ENCODE measurements at places on chromosomes 1 and 21.

DNA sequence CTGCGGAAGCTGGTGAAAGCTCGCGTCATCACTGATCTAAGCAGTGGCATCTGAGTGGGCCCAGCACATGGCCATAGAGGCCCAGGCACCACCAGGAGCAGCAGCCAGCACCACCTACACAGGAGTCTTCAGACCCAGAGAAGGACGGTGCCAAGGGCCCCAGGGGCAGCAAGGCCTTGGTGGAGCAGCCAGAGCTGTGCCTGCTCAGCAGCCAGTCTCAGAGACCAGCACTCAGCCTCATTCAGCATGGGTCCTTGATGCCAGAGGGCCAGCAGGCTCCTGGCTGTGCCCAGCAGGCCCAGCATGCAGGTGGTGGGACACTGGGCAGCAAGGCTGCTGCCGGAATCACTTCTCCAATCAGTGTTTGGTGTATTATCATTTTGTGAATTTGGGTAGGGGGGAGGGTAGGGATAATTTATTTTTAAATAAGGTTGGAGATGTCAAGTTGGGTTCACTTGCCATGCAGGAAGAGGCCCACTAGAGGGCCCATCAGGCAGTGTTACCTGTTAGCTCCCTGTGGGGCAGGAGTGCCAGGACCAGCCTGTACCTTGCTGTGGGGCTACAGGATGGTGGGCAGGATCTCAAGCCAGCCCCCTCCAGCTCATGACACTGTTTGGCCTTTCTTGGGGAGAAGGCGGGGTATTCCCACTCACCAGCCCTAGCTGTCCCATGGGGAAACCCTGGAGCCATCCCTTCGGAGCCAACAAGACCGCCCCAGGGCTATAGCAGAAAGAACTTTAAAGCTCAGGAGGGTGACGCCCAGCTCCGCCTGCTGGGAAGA is 3.2 kb upstream of the ARTN start:
- no peak for DNase-seq

GRCh38 chr21:44463724-44464123 is 8.4 kb downstream of the LRRC3 start:
- DNase-seq, result no peak

DNA sequence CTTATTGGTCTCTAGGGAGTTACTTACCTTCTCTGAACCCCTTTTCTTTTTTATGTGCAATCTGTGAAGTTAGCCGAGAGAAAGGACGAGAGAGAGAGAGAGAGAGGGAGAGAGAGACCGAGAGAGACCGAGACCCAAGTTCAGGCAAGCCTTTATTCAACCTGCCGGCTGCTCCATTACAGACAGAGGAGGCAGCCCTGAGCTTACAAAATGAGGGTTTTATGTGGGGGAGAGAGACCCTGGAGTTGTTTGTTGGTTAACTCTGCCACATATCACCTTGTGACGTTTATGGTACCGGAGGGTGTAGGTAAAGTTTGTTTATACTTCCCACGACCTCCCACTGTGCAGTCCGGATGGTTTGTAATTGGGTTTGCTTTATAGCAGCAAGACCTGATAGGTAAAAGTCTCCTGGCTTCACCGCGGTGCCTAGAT is 1.5 kb upstream of the MCOLN3 start:
- DNase-seq, result no peak

- no peak for DNase-seq
Measured at GRCh38 chr21:27391990-27392389, 425.1 kb upstream of the ADAMTS5 start.

DNA sequence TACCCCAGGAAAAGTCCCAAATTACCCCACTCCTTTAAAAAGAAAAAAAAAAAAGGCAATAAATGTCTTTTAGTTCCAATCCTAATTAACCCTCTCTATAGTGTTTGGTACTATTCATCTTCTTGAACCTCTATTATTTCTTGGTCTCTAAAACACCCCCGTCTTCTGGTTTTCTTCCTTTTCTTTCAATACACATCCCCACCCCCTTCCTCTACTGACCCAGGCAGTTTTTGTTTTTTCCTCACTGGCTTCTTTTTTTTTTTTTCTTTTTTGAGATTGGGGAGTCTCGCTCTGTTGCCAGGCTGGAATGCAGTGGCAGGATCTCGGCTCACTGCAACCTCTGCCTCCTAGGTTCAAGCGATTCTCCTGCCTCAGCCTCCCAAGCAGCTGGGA is 26.1 kb downstream of the EGLN1 start:
- DNase-seq, result no peak

DNA sequence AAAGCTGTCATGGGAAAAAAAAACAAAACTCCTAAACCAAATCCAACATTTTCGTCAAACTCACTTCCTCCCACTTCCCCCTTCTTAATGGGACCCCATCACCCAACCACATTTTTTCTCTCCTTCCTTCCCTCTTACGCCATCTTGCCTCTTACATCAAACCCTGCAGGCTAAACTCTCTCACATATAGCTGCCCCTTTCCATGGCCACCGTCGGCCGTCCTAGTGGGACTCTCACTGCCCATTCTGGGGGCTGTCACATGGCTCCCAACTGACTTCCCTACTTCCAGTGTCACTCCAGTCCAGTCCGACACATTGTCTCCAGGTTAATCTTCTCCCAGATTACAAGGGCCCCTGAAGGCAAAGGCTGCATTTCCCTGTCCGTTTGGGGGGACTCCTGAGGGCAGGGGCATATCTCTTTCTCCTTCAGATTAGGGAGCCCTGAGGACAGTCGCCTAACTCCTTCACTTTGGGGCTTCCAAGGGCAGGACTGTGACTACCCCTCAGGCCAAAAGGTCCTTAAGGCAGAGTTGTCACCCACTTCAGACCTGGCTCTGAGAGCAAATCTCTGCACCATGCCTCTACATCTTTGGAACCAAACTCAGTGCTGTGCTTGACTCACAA is 658 bp downstream of the UBXN11 start:
- no peak for DNase-seq

- no peak for DNase-seq
Measured at GRCh38 chr1:183306317-183307042, 111.7 kb downstream of the NMNAT2 start.

DNA sequence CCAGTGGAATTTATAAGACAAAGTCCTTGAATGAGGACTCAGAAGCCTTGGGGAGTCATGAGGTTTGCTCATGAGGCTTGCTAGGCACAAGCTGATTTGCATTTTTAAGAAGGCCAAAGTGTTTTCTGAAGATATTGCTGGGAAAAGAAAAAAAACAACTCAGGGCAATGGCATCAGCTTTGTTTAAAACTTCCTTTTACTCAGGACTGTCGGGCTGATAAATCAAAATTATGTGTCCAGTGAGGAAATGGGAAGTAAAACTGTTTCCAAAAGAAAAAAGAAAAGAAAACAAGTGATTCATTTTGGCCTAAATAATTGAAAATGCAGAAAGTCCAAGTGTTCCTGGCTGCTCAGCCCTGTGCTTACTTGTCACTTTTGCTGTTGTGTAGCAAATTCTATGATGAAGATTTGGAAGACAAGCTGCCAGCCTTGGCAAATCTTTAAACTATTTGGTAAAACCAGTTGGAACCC is 282.4 kb downstream of the HLX start:
- DNase-seq, result peak; percentile 61

- DNase-seq, result no peak
Measured at GRCh38 chr1:25809929-25810328, 9.8 kb upstream of the MTFR1L start.

- DNase-seq, result no peak
Measured at GRCh38 chr1:205066141-205066818, 18.0 kb downstream of the TMEM81 start.

GRCh38 chr1:37556712-37557196 is at the start of gene DNALI1:
DNALI1 (plus strand) TSS chr1:37556940; CDS start chr1:37556995, 55 bp downstream.
- DNase-seq, result peak; percentile 87

DNA sequence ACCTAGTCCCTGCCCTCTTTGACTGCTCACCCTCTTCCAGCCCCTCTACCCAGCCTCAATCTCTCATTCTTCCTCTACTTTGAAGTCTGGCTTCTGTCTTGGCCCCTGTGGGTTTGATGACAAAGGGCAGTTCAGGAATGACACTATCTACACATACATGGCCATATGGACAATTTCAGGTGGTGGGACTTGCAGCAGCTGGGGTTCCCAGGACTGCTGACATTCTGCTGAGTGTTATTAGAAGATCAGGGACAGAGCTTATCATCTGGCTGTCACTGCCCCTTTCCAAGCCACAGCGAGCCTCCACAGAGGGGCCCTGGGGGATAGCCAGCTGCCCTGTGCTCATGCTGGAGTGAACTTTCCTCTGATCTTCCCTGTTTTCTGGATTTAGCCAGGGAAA is 97.4 kb upstream of the IPO9 start:
- no peak for DNase-seq

- no peak for DNase-seq
Measured at GRCh38 chr1:182783068-182783467, 6.5 kb upstream of the NPL start.

- peak; percentile 79 for DNase-seq
Measured at GRCh38 chr1:154427173-154428139, 22.3 kb downstream of the IL6R start.

- peak; percentile 98 for DNase-seq
Measured at GRCh38 chr1:161382214-161383019, 14.7 kb upstream of the CFAP126 start.

GRCh38 chr21:33569991-33570390 is 18.5 kb downstream of the DONSON start:
- DNase-seq, result no peak

- DNase-seq, result no peak
Measured at GRCh38 chr1:185574139-185574875, 159.9 kb upstream of the HMCN1 start.

DNA sequence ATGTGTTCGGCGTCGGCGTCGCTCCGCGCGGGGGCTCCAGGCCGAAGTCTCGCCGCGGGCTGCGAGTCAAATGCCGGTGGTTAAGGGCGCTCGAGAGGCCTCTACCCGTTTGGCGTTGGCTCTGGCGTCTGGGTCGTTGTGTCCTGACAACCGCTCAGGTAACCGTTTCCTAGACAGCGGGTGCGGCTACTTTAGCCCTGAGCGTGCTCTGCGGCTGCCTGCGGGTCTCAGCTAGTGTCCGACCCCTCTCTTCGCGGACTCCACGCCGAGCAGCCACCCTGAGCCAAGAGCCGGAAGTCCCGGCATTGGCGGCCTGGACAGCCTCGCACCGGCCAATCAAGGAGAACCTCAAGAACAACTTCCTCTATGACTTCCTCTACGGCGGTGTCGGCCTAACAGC is 173.4 kb downstream of the SETD4 start:
- no peak for DNase-seq

DNA sequence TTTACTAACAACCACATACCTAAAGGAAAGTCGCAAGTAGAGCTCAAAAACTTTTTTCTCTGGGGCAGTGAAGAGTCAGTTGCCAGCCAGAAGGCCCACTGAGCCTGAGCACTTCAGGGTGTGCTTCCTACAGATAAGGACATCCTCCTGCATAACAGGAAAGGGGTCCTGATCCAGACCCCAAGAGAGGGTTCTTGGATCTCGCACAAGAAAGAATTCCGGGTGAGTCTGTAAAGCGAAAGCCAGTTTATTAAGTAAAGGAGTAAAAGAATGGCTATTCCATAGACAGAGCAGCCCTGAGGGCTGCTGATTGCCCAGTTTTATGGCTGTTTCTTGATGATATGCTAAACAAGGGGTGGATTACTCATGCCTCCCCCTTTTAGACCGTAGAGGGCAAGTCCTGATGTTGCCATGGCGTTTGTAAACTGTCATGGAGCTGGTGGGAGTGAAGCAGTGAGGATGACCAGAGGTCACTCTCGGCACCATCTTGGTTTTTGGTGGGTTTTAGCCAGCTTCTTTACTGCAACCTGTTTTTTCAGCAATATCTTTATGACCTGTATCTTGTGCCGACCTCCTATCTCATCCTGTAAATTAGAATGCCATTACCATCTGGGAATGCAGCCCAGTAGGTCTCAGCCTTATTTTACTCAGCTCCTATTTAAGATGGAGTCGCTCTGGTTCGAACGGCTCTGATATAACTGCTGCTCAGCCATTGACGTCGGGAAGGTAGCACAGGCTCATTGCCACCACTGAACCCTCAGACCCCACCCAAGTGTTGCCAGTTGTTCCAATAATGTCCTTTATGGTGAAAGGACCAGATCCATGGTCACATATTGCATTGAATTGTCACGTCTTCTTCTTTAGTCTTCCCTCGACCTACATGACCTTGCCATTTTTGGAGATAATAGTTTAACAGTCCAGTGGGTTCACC is 96.6 kb upstream of the ERRFI1 start:
- DNase-seq, result peak; percentile 60

DNA sequence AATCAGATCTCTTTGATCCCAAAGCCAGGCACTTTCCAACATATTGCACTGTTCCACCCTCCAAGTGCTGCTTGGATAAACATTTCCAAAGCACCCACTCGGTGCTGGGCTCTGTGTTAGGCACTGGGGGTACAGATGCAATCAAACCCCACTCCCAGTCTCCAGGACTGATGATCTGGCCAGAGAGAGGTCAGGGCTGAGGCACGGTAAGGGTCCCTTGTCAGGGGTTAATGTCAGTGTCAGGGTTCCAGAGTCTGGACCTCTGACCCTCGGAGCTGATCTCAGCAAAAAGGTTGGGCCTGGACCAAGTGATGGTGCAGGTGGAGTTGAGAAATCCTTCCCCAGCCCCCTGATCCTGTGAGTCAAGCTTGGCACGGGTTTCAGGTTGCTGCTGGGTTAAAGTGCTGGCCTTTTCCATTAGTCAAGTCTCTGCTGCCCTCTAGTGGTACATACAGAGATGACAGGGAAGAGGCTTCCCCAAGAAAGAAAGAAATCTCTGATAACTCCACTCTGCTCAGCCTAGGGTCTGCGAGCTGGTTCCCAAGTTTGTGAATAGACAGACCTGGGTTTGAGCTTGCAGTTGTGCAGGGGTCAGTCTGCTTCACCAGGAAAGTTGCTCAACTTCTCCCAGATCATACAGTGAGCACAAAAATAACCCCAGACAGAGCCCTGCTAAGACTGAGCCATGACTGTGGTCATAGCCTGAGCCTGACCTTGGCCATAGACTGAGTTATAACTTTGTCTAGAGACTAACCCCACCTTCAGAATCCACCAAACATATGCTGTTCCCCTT is 74.6 kb downstream of the DMRTA2 start:
- DNase-seq, result peak; percentile 86

- DNase-seq, result no peak
Measured at GRCh38 chr1:1846386-1846918, 44.4 kb downstream of the GNB1 start.

DNA sequence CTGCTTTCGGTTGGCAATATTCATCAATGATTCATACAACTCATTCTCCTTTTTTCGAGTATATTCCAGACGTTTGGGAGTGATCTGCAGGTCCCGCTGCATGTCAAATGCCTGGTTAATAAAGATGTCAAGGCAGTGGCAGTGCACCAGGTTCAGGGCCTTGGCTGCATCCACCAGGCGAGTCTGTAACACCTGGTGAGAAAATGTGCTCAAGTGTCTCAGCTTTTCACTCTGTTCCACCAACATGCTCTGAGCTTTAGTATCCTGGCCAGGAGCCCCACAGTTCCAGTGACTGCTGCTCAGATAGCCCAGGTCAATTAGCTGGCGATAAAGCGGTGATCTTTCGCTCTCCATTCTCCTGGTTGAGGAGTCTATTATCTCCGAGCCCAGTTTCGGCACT is 42.3 kb downstream of the DSTYK start:
- DNase-seq, result no peak

DNA sequence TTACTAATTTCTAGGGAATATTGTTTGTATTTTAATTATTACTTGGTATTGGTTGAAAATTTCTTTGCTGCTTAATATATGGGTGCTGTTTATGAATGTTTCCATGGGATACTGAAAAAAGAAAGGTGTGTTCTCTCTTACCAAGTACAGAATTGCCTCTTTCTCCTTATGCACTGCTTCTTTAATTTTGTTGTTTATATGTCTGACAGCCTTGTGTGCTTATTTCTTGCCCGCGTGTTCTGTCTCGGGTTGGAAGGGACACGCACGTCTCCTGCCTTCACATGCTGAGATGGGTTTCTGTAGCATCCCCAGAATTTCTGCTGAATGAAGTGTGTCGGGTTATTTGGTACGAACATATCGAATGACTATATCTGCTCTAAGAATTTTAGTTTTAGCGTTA is 51.1 kb downstream of the AGPAT3 start:
- no peak for DNase-seq
